ENCODE measurements at places on chromosomes 11 and 22.

- DNase-seq = peak; percentile 92
Observed at GRCh38 chr11:109864834-109865547, 228.2 kb upstream of the ZC3H12C start.

- DNase-seq = no peak
Observed at GRCh38 chr11:32420937-32421901, 14.1 kb downstream of the WT1 start.

- no peak for DNase-seq
Observed at GRCh38 chr11:120694726-120695125, 183.2 kb downstream of the GRIK4 start.

GRCh38 chr11:68756171-68756766 lies 4.9 kb upstream of the TESMIN start:
- no peak for DNase-seq

- DNase-seq = no peak
Observed at GRCh38 chr11:64382586-64382985, 23.6 kb downstream of the RPS6KA4 start.

DNA sequence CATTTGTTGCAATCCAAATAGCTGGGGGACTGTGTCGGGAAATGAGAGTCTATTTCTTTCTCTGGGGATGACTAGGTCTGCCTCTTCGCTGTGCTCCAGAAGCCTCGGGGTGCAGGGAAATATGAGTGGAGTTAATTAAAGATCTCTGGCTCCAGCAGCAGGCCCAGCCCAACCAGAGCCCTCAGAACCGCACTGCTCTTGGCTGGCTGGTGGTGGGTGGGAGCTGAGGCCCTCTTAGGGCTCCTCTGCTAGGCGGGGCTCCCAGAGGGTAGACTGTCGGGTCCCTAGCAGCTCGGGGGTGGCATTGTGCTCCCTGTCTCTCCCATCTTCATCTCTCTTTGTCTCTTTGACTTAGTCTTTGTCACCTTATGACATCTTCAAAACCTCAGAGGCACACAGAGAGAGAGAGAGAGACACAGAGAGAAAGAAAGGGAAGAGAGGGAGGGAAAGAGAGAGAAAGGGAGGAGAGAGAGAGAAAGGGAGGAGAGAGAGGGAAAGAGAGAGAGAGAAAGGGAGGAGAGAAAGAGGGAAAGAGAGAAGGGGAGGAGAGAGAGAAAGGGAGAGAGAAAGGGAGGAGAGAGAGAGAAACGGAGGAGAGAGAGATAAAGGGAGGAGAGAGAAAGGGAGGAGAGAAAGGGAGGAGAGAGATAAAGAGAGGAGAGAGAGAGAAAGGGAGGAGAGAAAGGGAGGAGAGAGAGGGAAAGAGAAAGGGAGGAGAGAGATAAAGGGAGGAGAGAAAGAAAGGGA lies 20.2 kb downstream of the MPPED1 start:
- DNase-seq = no peak

GRCh38 chr11:65856689-65857499 lies 1.1 kb downstream of the CFL1 start:
- peak; percentile 66 for DNase-seq

- DNase-seq = no peak
Observed at GRCh38 chr11:82041764-82042163, 691.9 kb downstream of the FAM181B start.

DNA sequence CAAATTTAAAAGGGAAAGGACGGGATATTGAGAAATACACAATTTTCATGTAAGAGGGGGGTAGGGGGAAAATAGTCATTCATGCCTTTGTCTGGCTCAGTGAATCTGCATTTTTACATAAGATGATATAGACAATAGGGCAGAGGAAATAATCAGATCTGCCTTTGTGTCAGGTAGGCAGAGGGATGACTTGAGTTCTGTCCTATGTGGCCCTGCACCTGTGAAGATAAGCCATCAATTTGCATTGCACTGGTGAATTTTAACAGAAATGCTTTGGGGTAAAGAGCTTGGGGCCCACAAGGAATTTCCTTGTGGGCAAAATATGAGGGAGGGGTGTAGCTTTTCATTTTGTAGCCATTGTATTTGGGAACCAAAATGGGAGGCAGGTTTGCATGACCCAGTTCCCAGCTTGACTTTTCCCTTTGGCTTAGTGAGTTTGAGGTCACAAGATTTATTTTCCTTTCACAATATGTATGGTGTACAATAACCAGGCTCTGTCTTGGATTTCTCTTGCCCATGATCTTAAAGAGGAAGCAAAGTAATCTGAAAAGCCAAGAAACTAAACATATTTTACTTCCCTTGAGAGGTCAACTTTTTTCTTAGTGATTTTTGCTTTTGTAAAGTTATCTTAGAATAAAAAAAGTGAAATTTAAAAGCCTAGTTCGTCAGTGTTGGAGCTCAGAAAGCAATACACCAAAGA lies 77.7 kb upstream of the SORL1 start:
- no peak for DNase-seq

- no peak for DNase-seq
Observed at GRCh38 chr22:50628543-50629134, 687 bp upstream of the ARSA start.

GRCh38 chr22:30280505-30280904 lies 8.8 kb downstream of the CASTOR1 start:
- DNase-seq = peak; percentile 67

DNA sequence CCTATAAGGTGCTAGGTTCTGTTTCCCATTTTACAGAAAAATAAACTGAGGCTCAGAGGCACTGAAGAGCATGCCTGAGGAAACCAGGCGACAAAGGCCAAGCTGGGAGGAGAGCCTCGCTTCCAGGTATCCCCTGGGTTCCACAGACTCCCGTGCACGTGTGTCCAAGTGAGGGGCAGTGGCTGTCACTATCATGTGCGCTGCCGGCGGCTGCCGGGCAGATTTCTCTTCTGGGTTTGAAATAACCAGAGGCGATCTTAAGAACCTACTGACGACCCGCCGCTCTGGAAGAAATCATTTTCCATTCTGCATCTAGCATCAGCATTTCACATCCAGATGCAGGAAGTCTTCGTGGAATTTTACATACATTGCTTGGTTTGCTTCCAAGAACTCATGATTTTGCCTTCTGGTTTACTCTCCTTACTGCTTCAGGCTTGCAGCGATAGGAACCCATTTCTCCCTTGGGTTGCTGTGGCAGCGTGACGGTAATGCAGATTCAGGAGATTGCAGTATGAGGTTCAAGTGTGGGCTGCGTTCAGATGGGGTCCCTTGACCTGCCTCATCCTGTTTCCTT lies 28.6 kb downstream of the ARHGAP8 start:
- no peak for DNase-seq

DNA sequence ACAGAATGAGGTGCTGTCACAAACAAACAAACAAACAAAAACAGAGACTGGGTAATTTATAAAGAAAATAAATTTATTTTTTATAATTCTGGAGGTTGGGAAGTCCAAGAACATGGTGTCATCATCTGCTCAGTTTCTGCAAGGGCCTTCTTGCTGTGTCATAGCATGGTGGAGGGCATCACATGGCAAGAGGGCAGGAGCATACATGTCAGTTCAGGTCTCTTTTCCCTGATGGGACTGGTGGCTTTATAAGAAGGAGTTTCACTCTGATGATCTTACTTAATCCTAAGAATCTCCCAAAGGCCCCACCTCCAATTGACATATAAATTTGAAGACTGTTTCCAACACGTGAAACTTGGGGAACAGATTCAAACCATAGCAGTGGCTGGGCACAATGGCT lies 135.7 kb downstream of the NECTIN1 start:
- no peak for DNase-seq

GRCh38 chr22:47030881-47031627 lies 268.6 kb downstream of the TBC1D22A start:
- no peak for DNase-seq

DNA sequence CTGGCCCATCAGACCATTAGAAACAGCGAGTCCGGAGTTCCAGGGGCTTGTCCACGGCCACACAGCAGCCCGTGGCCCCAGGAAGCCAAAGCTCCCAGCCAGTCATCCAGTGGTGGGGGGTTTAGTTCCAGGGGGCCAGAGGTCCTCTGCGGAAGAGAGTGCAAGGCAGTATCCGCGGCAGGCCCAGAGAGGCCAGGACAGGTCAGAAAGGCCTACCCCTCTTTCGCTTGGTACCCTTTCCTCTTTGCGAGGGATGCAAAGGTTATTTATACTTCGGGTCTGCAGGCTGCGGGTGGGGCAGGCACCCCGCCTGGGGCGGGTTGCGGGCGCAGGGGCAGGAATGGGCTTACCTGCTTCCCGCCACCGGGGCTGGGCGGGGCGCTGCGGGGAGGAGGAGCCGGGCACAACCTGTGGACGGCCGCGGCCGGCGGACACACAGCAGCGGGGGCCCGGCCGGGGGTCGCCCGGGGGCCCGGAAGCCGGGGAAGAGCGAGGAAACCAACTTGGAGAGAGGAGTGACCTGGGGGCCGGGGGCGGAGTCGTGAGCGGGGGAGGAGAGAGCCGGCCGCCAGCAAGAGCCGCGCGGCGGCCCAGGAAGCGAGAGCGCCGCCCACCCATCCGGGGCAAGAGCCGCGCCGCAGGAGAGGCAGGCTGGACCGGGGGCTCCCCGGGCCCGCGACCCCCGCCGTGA lies at the start of gene SH3BP1:
SH3BP1 (plus strand) TSS at position 600 of the 691 bp plus-strand sequence. CDS start 119 bp downstream, outside the sequence.
- DNase-seq = no peak

GRCh38 chr11:45527898-45528297 lies 137.5 kb downstream of the CHST1 start:
- peak; percentile 15 for DNase-seq

GRCh38 chr11:134786636-134787035 lies 374.6 kb upstream of the B3GAT1 start:
- DNase-seq = no peak

GRCh38 chr11:36620246-36620645 lies 22.2 kb upstream of the RAG2 start:
- no peak for DNase-seq

DNA sequence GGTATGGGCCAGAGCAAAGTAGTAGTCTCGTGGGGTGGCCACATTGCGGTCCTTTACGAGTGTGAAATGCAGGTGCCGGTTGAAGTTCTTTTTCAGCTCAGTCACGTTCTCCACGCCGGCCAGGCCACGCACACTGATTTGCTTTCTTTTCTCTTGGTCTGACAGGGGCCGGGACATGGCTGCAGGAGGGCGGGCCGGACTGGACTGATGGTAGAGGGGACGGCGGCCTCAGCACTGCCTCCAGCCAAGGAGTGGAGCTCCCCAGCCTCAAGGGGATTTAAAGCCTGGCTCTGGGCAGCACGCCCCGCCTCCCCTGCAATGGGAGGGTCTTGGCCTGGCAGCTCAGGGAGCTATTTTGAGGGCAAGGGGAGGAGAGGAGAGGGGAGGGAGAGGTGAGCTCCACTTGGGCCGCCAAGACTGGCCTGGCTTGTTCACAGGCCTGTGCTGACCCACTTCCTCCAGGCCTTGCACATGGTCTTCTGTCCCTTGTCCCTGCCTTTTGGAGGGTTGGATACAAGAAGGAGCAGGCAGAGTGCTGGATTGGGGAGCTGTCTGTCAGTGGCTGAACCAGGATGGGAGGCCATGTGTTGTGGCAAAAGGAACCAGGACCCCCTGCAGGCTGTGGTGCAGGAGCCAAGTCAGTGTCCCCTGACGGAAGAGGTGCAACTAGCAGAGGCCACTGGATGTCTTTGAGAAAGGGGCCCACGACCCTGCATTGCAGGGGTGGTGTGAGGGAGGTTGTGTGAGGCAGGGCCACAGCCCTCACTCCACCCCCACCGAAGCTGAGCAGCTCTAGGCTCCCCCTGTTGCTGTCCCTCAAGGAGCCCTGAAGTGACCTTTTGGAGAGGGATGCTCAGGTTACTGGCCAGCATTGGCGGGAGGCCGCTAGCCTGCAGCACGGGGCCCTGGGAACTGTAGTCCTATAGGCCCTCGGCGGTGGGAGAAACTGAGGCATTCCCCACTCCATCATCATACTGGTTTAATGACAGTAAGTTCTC lies at the start of gene PYGM:
PYGM (minus strand) TSS at position 253 of the 998 bp plus-strand sequence; CDS start at position 177, 76 bp downstream.
- DNase-seq = peak; percentile 31

DNA sequence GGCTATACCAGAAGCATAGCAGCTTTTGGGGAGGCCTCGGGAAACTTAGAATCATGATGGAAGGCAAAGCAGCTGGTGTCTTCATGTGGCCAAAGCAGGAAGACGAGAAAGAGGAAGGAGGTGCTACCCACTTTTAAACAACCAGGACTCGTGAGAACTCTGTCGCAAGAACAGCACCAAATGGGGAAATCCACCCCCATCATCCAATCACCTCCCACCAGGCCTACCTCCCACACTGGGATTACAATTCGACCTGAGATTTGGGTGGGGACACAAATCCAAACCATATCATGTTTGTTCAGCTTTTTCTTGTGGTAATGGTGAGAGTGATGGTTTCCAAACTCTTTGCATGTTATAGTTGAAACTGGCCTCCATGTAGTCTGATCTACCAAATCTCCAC lies 32.5 kb upstream of the OR10D3 start:
- no peak for DNase-seq

- no peak for DNase-seq
Observed at GRCh38 chr11:2804701-2805387, 80.7 kb downstream of the CDKN1C start.

DNA sequence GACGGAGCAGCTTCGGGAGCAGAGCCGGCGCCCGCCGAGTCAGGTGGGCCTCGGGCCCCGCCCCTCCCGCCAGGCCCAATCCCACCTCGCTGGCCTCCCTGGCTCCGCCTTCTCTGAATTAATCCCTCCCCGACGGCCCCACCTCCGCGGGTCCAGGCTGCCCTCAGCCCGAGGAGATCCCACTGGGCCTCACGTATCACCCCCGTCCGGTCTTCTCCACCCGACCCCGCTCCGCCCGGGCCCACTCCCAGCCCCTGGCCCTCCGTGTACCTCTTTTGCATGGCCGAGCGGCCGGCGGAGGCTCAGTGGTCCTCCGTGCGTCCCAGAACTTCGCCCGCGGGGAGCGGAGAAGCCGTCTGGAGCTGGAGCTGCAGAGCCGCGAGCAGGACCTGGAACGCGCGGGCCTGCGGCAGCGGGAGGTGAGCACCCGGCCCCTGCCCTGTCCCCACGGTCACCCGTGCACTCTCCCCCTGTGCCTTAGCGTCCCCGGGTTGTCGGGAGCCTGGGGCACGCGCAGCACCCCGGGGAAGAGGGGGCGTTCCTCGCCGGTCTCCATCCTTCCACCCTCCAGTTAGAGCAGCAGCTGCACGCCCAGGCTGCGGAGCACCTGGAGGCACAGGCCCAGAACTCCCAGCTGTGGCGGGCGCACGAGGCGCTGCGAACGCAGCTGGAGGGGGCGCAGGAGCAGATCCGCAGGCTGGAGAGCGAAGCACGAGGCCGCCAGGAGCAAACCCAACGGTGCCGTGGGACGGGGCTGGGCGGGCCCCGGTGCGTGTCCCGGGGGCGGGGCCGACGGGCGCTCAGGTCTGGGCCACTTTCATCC lies 2.2 kb upstream of the CD151 start:
- DNase-seq = peak; percentile 70

Data from iris pigment epithelial cell (primary cell).